HFFc6 (cell line): ENCODE measurements at places on chromosomes 7 and 10.

DNA sequence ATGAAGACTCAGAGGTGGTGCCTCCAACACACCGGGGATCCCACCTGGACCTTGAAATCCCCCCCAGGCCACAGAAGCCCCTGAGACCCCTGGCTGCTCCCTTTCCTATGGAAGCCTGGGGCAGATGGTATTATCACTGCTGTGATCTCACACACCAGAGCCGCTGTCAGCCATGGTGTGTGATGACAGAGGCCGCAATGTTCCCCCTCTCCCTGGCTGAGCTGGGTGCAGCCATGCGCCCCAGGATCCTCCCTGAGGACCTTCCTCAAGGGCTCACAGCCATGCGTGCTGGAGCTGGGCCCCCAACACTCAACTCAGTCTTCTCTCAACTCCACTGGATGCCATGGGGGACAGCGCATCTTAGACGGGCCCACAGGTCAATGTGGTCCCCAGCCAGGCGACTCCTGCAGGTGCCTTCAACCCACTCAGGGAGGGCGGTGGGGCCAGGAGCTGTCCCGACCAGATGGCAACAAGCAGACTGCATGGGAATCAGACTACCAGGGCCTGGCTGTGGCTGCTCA lies 44.9 kb downstream of the VIPR2 start:
- no peak for DNase-seq

- DNase-seq, result no peak
Measured at GRCh38 chr7:135815033-135815432, 66.4 kb upstream of the FAM180A start.

GRCh38 chr7:4833691-4834600 lies 27.9 kb downstream of the PAPOLB start:
- no peak for DNase-seq

DNA sequence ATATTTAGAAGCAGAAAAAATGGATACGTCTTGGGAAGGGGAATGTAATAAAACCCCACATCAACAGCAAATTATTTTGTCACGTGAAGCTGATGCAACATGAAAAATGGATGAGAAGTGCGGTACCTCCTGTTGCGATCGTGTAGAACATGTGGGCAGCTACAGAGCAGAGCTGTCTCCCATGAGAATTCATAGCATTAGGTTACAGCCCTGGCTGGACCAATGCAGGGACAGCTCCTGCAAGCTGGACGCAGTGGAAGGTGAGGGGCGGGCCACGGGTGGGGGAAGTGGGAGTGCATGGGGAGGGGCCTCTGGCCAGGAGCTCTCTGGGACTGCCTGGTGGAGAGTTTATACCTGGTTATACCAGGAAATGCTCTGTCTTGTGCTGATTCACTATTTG lies 120.3 kb downstream of the GATA3 start:
- DNase-seq, result no peak

GRCh38 chr7:128040205-128040604 lies 9.0 kb upstream of the LRRC4 start:
- DNase-seq, result no peak

DNA sequence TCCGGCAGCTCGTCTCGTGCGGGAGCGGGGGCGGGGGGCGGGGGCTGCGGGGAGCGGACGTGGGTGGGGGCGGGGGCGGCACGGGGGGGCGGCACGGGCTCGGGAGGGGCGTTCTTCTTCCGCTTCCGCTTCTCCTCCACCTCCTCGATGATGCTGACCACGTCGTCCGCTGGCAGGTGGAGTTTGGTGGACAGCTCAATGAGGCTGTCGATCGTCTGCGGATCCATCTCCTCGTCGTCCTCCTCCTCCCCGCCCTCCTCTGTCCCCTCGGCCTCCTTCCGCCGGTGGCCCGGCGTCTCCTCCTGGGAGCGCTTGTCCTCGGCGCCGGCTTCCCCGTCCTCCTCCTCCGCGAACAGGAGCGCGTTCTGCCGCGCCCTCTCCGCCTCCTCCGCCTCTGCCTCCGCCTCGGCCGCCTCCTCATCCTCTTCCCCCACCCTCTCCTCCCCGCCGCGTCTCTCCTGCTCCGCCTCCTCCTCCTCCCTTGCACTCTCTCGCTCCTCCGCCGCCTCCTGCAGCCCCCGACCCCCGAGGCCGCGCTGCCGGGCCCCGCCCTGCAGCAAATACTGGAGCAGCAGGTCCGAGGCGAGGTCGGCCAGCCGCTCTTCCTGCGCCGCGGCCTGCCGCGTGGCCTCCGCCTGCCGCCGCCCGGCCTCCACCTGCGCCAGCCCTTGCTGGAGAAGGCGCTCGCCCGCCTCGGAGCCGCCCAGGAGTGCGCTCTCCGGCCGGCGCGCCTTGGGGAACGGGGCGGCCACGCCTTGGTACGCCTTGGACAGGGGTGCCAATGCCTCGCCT lies 1.9 kb downstream of the VGF start:
- DNase-seq, result no peak

- DNase-seq, result no peak
Measured at GRCh38 chr10:78863140-78863905, 205.4 kb upstream of the ZMIZ1 start.
